Stimulated activated CD4-positive, alpha-beta T cell treated with anti-CD3 and anti-CD28 coated beads, Interleukin-1b, Interleukin-23, amount 100 ng/mL, for 1 hour (primary cell): ENCODE measurements at places on chromosomes 1 and 21.

DNA sequence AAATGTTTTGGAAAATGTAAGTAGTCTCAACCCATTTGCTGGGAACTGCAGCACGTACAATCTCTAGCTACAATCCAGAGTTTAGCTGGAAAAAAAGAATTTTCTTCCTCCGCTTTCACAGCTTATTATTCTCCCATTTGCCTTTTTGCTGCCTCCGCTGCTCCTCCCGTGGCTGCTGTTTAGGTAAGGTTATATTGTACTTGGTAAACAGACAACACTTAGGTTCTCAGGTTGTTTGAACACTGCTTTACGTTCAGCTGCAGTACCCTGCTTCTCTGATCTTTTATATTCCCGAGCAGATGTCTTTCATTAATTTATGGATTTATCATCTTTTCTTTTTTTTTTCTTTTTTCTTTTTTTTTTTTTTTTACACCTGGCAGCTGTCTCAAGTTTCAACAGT is 14.3 kb downstream of the PROX1 start:
- no peak for DNase-seq

GRCh38 chr1:4699376-4700301 is 45.2 kb downstream of the AJAP1 start:
- DNase-seq = no peak

- DNase-seq = no peak
These were observed at the start of gene S100A13 for GRCh38 chr1:153626904-153627714. S100A13 (minus strand) TSS chr1:153627505; CDS start chr1:153626472, 1,033 bp downstream.

GRCh38 chr1:164452549-164452948 is 106.4 kb upstream of the PBX1 start:
- no peak for DNase-seq

GRCh38 chr1:94259635-94260289 is 22.4 kb upstream of the ARHGAP29 start:
- DNase-seq = no peak

- no peak for DNase-seq
These were observed 262.6 kb upstream of the SGIP1 start for GRCh38 chr1:66271216-66271903.

GRCh38 chr1:83508485-83509151 is 490.3 kb downstream of the TTLL7 start:
- DNase-seq = peak; percentile 2

DNA sequence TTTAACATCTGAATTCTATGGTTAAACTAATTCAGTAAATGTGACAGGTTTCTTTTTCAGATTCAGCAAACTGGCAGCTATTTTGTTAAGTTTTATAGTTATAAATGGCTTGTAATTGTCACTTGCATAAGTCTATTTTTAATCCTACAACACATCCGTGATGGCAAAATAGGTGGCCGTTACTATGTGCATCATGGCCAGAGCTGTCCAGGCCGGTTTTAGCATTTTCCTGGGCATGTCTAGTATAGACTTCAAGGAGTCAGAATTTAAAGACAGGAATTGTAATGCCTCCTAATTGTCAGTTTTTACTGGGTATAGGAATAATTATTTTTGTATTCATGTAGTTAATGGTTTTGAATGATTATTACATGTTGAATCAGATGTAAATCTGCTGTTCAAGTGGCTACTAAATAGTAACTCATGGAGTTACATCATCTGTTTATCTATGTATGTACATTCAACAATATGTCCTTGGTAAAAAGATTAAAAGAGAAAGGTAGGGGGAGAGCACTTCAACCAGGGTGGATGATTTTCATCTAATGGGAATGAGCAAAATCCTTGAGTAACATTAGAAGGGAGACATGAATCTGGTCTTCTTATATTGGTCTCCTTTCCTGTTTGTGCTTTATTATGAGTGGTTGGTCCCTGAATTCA is 3.2 kb upstream of the B3GALT2 start:
- DNase-seq = no peak

GRCh38 chr1:214843281-214843680 is 239.3 kb upstream of the KCNK2 start:
- DNase-seq = no peak

DNA sequence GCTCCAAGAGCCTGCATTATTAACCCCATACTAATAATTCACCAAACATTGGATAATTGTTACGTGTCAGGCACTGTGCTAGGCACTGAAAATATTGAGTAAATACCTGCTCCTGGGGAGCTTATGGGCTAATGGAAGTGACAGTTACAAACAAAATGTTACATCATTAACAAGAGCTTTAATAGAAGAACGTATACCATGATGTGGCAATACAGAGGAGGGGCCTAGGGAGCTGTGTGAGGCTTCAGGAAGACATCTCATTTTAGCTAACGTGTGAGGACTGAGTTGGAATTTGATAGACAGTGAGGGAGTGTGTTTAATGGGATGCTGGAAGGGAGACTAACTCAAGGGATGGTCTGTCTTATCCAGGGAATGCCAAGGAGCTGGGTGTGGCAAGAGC is 16.5 kb upstream of the TSPAN2 start:
- no peak for DNase-seq

GRCh38 chr1:53541761-53542550 is 82.8 kb downstream of the DMRTB1 start:
- DNase-seq = no peak

- no peak for DNase-seq
These were observed 765.6 kb upstream of the B3GALT2 start for GRCh38 chr1:193951984-193952383.

GRCh38 chr21:14866859-14867765 is 197.7 kb downstream of the NRIP1 start:
- DNase-seq = no peak

DNA sequence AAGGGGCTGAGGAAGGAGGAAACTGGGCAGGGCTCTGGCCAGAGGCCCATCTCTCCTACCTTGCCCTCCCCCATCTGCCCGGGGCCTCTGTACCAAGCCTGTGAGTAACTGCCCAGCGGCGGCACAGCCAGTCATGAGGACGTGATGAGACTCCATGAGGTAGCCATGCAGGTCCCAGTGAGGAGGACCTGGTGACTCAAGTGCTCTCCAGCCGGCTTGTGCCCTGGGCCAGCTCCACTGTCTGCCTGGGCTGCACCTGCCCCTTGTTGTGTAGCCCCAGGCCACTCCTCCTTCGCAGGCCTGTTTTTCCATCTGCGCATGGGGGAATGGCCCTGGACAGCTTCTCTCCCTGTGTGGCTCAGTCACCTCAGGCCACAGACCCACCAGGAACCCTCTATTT is 42.0 kb upstream of the PADI1 start:
- no peak for DNase-seq

DNA sequence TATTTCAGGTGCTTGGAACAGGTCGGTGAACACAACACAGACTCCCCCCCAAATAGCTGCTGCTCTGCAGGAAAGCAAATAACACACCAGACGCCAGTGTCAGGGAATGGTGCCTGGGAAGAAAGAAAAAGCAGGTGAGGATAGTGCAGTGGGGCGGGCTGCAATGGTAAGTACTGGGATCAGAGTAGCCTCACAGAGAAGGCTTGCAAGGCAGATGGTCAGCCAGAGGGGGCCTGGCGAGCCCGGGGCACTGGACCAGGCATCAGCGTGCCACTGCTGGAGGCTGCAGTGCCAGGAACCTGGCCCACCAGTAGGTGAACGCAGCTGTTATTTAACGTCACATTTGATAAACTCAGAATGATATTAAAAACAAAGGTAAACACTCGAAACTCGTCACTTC is 60.0 kb downstream of the POFUT2 start:
- DNase-seq = no peak

DNA sequence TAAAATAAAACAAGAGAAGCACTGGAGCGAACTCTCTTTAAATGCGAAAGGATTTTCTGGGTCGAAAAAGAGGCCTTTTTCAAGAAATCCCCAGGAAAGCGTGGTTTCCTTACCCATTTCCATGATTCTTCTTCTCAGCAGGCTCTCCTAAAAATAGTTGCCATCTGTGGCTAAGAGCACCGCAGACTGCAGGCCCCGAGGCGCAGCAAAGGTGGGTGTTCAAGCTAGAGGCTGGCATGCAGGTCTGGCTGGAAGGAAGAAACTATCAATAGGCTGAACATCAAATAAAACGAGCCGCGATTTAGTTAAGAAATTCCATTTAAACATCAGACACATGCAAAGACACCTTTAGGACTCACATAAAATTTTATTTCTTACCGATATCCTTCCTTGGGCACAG is 135.1 kb downstream of the ADAMTS1 start:
- no peak for DNase-seq

- no peak for DNase-seq
These were observed 9.8 kb downstream of the EDN2 start for GRCh38 chr1:41474490-41475271.

- DNase-seq = no peak
These were observed 18.0 kb upstream of the FOXD3 start for GRCh38 chr1:63304410-63304809.

- DNase-seq = no peak
These were observed 223.2 kb downstream of the SMYD3 start for GRCh38 chr1:246283771-246284410.
